ENCODE measurements at places on chromosomes 4 and X.

DNA sequence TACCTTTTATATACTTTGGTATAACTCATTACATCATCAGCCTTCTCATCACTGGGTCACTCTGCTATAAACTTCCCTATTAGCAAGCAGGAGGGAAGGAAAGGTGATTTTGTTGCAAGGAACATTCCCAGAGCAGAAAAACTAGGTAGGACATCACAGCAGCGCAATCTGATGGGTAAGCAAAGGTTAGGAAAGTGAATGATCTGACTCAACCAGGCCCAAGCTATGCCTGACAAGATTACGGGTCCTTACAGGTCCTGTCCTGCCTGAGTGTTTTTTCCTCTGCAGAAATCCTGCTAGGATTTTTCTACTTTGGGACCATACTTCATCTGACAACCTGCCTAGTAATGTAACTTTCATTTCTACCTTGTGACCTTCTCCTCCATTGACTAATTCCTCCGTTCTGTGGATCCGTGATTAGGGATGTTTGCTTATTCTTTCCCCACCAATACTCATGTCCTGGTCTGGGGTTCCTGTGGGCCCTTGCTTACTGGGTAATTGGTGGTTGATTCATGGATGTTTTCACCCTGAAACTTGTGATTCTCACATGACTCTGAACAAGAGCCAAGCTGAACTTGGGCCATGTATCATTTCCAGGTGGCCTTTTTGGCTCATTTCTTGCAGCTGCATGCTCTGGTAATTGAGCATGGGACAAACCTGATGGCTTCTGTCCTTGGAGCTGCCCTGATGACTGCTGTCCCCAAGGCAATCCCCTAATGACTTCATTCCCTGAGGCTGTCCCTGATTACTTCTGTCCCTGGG is 111.9 kb upstream of the KIT start:
- DNase-seq: no peak

- no peak for DNase-seq
These were observed 3.8 kb downstream of the MAEA start for GRCh38 chr4:1293531-1293941.

- DNase-seq: no peak
These were observed 8.2 kb upstream of the PPP2R2C start for GRCh38 chr4:6480534-6481088.

DNA sequence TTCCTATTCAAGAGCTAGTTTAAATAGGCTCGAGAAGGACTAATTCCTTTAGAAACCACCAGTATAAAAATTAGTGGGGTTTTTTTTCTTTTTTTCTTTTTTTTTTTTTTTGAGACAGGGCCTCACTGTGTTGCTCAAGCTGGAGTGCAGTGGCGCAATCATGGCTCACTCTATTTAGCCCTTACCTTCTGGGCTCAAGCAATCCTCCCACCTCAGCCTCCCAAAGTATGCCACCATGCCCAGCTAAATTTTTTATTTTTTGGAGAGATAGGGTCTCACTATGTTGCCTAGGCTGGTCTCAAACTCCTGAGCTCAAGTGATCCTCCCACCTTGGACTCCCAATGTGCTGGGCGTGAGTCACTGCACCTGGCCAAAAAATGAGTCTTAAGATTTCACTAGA is 52.8 kb downstream of the APOO start:
- no peak for DNase-seq

- DNase-seq: no peak
These were observed 108.0 kb downstream of the LRBA start for GRCh38 chr4:150906987-150907633.

DNA sequence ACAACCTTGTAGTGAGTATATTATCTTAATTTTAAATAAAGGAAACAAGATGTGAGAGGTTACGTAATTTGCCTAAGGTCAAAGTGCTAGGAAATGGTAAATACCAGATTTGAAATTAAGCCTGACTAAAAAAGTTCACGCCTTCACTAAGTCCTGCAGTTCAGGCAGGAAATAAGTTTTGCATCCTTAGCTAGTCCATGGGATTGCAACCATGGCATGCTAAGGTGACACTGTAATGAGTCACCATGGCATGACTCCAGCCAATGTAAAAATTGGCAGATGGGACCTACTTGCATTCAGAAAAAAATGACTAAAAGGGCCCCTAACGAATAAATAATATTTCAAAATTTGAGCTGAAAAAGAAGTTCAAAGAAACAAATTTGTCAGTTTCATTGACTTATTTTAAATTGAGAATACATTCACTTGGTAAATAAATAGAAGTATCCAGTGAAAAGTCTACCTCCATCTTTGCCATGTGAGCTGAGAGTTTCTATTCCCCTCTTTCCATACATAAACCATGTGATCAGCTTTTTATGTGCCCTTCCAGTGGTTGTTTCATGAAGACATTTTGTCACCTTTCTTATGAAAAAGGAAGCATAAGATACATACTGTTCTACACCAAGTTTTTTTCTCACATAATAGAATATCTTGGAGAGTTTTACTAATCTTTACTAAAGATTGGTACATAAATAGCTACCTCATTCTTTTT is 72.4 kb downstream of the ANKRD50 start:
- DNase-seq: no peak

DNA sequence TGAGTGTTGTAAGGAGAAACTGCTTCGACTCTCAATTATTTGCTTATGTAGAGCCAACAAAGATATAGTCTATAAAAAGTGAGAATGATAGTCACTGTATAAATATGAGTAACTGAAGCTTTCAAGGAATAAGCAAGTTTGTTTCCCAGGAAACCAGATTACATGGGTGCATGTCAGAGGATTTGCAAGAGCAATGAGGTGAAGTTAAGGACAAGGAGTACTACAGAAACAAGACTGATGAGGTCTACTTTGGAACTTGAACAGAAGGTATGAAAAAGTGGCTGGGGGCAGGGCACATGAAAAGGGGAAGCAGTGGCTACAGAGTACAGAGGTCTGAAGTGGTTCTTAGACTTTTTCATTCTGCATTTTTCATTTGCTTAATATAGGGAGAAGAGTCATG is 321.0 kb upstream of the CXXC4 start:
- DNase-seq: no peak

GRCh38 chrX:150694738-150695410 is 1.7 kb downstream of the MTMR1 start:
- DNase-seq: peak; percentile 53

DNA sequence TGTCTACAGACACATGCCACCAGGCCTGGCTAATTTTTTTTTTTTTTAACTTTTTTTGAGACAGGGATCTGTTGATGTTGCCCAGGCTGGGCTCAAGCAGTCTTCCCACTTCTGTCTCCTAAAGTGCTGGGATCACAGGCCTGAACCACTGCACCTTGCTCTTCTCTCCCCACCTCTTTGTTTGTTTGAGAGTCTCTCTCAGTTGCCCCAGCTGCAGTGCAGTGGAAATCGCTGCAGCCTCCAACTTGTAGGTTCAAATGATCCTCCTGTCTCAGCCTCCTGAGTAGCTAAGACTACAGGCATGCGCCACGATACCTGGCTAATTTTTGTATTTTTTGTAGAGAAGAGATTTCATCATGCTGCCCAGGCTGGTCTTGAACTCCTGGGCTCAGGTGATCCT is 115.6 kb downstream of the LARP7 start:
- DNase-seq: no peak

- no peak for DNase-seq
These were observed 66.9 kb downstream of the GALNTL6 start for GRCh38 chr4:171880136-171880535.

- DNase-seq: peak; percentile 13
These were observed 51.0 kb upstream of the NHSL2 start for GRCh38 chrX:71859637-71860036.

GRCh38 chr4:150462743-150463142 is 119.2 kb upstream of the MAB21L2 start:
- no peak for DNase-seq

DNA sequence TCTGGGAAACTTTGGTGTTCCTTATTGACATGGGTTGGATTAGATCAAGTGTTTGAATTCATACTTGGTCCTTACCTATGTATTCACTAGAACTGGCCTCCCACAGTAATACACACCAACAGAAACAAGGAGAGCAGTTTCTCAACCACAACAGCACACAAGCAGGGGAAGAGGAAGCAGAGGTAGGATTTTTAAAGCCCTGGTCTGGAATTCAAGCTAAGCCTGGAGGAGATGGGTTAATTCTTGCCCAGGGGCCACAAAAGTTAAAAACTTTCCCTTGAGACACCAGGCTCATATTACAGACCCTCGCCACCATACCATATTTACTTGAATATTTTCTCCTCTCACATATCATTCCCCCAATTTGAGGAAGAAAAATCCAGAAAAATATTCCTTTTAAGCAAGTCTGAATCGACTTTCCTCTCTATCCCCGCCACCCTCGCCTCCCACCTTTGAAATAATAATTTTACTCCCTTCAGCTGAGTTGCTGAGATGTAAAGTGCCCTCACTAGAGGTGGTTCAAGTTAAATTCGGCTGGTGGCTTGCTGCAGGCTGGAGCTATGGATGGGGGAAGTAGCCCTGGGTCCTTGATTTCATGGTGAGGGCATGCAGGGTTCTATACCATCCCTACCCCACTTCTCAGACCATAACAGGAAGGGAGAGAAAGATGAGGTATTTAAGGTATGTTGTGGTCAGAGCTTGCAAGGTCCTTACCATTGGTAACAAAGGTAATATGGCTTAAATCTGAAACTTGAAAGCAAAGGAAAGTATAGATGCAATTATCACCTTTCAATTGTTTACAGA is 440.2 kb downstream of the INPP4B start:
- no peak for DNase-seq
